ENCODE measurements at places on chromosomes 4 and X.

- peak; percentile 63 for DNase-seq
These were observed 52.4 kb upstream of the C4orf54 start for GRCh38 chr4:99710020-99710419.

GRCh38 chr4:150518559-150518958 is 63.4 kb upstream of the MAB21L2 start:
- DNase-seq = peak; percentile 78

DNA sequence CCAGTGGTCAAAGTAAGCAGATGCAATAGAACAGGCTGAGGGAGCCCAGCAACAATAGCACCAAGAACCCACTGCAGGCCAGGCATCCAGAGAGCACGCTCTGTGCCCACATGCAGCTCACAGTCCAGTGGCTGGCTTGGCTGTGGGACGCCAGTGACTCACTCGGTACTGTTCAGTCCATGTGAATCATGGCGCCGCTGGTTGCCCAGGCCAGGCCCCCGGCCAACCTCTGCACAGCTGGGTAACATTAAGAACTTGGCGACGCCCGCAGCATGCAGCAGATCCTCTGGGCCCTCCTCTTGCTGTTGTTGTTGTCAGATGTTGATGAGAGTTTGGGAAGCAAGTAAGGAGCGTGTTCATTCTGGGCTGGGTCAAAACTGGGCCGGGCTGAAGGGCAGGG is 60.5 kb downstream of the MSX1 start:
- no peak for DNase-seq

GRCh38 chr4:129682586-129682985 is 586.6 kb downstream of the C4orf33 start:
- no peak for DNase-seq

- no peak for DNase-seq
These were observed 29.1 kb upstream of the EIF4E start for GRCh38 chr4:98958065-98958464.

GRCh38 chr4:185845966-185846365 is 34.0 kb upstream of the SORBS2 start:
- DNase-seq = no peak

DNA sequence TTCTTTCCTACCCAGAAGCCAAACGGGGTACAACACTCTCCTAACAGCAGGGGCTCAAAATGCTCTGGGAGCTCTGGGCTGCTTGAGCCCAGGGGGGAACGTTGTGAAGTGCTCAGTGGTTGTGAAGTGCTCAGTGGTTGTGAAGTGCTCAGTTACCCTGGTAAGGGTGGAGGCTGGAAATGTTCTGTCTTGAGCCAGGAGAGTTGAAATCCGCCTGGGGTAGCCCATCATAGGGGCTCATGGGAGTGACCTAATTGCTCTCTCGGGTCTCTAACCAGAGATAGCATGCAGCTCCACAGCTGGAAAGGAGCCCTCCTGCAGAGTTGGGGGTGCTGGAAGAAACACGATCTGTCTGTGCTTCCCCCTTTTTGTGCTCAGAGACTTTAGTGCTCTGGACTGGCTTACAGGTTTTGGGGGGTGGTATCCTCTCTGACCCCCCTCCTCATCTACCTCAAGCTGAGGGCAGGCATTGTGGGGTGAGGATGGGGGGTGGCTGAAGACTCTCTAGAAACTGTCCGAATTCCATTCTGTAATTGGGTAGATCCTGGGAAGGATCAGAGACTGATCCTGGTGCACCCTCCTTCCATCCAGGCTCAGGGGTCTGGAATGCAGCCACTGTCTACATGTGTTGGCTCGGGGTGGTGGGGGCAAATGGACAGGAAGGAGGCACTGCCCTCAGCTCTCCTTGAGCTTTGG is 2.7 kb downstream of the EFNB1 start:
- no peak for DNase-seq

GRCh38 chr4:37812713-37813112 is 13.8 kb upstream of the PGM2 start:
- peak; percentile 45 for DNase-seq

DNA sequence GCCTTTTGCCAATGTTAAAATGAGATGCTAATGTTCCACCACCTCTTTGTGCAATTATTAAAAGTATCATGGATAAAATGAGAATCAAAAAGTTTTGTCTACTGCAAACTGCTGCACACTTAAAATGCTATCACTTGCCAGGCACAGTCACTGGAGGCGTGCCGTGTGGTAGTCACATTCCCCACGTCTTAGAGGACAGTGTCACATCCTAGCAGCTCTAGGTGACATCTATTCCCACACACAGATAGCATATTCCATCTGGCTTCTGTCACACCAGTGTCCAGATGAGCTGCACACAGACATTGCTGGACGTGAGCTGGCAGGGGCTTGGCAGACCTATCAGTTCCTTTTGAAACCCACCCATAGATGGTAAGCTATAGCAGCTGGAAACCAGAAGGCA is 47.0 kb downstream of the NSG1 start:
- no peak for DNase-seq

DNA sequence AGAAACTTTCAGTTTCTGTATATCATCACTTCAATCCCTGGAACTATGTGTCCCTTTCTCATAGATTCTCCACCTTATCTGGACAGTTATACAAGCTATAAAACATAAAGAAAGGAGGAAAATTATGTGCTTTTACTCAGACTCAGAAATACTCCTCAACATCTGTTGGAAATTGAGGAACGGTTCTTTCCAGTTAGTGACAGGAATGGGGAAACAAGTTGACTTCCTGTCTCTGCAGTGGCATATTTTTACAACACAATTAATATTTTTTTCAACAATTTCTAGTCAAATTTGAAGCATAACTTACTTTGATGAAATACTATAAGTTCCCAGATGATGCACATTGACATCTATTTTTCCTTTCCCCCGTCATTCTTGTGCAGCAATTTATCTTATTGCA is 27.9 kb downstream of the ABHD18 start:
- no peak for DNase-seq

DNA sequence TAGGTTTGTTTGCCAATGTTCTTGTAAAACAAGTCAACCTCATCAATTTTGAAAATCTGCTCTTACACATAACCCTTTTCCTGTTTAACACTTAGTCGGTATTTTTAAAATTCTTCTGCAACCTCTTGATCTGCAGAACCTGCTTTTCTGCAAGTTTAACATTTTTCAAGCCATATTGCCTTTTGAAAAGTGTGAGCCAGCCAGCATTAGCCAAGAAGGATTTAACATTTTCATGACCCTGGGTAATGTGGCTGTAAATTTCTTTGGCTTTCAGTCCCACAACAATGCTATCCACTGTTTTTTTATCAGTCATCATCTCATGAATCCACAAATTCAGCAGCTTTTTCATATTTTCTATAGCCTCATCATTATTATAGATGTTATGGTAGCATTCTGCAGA is 956.5 kb downstream of the FAT4 start:
- DNase-seq = peak; percentile 34

GRCh38 chrX:35382966-35383365 is 415.2 kb upstream of the MAGEB16 start:
- DNase-seq = no peak

- no peak for DNase-seq
These were observed 62.0 kb downstream of the PHKA1 start for GRCh38 chrX:72652082-72652481.

DNA sequence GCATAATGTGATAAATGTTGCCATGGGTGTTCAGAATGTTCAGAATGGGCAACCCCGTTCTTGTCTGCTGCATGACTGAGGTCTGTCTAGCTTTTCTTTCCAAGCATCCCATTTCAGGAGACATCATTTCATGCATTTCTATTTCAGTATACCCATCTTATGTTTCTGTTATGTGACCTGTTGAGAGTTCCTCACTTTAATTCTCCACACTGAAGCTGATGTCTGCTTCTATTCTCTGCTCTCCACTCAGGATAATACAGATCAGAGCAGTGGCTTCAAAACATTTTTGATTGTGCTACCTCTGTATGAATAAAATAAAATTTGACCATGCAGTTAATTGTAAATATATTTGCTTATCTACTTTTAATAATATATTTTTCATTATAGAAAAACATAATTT is 398.6 kb downstream of the ARHGAP24 start:
- no peak for DNase-seq
